ENCODE measurements at places on chromosomes 11 and 22.
A peak's percentile ranks its signal among the peaks of the same experiment; 100 is the strongest.

GRCh38 chr11:73969991-73970800 lies 12.4 kb downstream of the UCP2 start:
- DNase-seq, result no peak

GRCh38 chr11:134576286-134576685 lies 164.2 kb upstream of the B3GAT1 start:
- no peak for DNase-seq

GRCh38 chr22:43036282-43036829 lies 21.4 kb upstream of the PACSIN2 start:
- peak; percentile 31 for DNase-seq

DNA sequence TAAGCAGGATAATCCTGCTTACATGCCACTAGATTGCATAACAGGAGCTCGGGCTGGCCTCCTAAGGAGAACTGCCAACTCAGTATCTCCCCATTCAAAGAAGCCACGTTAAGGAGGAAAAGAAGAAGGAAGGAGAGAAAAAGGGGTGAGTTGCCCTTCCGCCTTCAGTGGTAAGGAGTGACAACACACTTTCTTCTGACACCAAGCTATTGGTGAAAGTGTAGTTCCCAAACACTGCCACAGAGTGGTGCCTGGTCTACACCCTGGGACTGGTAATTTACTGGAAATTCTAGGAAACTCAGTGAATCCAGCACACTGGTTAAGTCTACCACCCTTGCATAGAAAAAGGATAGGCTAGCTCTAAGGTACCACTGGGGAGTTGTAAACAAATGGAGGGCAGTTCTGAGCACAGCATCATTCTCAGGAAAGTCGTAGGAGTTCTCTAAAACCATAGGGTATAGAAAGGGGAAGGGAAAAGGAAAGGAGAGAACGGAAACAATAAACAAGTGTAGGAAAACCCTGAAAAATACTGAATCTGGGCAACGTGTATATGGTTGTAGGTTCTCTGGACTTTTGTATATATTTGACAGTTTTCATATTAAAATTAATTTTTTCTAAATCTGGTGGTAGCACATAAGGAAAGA lies 58.2 kb downstream of the RRAS2 start:
- peak; percentile 46 for DNase-seq

DNA sequence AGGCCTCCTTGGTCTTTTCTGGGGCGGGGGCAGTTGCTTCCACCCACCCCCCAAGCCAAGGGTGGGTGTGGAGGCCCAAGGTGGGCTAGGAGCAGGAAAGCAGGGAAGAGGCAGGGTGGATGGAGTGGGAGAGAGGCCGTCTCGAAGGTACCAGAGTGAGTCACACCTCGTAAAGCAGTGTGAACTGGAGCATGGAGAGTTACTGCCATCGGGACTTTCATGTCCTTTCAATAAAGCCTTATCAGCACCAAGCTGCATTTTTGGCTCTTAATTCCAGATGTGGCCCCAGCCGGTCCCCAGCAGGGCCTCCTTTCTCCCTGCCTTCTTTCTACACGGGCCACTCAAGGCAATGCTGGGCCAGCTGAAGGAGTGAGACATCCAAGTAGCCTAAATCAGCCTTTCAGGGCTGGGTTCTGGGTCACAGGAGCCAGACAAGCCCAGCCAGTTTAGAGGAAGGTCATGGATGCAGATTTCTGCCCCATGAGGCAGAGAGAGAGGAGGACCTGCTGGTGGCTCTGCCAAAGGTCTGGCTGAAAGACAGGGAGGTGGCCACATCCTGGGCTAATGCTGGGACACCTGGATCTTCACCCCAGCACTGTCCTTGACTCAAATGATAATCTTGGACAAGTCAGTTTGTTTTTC lies 59.0 kb upstream of the CD82 start:
- no peak for DNase-seq

- DNase-seq, result no peak
Measured at GRCh38 chr11:123202155-123203151, 7.4 kb upstream of the CLMP start.

DNA sequence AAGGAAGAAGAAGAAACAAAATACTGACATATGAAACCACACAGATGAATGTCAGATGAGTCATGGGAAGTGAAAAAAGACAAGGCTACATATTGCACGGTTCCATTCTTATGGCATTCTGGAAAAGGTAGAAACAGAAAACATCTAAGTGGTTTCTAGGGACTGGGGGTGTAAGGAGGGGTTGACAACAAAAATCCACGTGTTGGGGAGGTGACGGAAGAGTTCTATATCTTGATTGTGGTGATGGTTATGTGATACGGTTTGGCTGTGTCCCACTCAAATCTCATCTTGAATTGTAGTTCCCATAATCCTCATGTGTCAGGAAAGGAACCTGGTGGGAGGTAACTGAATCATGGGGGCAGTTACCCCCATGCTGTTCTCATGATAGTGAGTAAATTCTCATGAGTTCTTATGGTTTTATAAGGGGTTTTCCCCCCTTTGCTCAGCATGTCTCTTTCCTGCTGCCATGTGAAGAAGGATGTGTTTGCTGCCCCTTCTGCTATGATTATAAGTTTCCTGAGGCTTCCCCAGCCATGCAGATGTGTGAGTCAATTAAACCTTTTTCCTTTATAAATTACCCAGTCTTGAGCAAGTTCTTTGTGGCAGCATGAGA lies 6.4 kb upstream of the ARFGAP3 start:
- DNase-seq, result no peak

DNA sequence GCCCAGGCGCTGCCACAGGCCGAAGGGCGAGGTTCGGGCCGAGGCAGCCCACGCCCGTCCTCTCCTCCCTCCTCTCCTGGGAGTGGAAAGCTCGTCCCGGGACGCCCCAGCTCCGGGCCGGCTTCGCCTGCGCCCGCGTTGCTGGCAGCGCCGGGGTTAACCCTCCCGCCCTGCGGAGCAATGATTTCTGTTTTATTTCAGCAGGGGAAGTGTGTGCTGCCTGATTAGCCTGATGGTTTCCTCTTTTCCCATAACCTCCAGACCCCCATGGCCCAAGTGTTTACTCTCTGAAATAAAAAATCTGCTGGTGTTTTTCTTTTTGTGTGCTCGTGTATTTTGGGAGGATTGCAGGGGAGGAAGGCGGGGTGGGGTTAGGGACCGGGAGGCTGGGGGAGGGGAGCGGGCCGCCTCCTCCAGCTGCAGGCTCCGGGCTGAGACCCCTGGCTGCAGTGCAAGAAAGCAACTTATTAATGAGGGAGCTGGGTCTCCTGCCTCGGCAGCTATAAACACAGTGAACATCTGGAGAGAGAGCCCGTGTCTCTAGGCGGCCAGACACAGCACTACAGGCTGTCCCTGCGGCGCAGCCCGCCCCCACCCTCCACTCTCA lies 38.6 kb downstream of the ETS1 start:
- DNase-seq, result peak; percentile 29

DNA sequence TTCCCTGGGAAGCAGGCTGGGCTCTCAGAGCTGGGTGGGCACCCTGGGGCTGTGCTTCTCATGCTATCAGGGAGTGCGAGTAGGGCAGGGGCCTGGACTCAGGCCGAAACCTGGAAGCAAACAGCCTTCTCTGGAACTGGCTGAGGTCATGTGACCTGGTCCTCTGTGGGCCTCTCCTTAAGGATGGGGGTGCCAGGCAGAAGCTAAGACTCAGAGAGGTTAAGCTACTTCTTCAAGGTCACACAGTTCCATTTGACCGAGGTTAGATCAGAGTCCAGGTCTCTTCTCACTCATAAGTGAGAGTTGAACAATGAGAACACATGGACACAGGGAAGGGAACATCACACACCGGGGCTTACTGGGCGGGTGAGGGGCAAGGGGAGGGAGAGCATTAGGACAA lies 7.4 kb downstream of the FADS3 start:
- no peak for DNase-seq

DNA sequence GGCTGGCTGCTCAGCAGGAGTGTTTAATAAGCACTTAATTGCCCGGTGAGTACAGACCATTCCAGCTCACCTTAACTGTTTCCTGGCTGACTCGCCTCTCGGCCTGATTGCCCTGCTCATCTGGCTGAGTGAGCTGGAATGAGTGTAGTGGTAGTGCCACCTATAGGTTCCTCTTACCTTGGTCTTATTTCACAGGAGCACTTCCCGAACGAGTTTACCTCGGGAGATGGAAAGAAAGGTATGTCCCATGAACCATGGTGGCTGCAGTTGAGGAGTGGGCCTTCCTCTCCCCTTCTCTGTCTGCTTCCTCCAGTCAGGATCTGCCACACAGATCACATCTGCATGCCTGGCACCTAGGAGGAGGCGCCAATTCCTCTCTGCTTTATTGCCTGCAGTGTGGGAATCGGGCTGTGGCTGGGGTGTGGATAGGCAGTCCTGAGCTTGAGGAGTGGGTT lies 26.7 kb downstream of the UPB1 start:
- no peak for DNase-seq

DNA sequence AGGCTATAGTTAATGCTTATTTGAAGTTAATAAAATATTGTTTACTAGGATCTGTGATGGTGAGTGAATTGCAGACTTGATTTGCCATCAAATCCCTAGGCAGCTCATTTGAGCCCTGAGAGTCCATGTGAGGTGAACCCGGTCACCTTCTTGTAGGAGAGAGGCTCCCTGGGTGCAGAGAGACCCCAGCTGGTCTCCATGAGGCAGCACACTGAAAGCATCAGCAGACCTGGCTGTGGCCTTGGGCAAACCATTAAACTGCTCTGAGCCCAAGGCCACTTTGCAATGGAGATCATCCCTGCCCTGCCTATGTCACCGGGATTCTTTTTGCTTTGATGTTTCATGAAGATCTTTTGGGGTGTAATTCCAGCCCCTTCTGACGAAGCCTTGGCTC lies 125.2 kb downstream of the MICAL2 start:
- DNase-seq, result no peak

GRCh38 chr11:126816645-126817044 lies 183.9 kb downstream of the KIRREL3 start:
- no peak for DNase-seq

DNA sequence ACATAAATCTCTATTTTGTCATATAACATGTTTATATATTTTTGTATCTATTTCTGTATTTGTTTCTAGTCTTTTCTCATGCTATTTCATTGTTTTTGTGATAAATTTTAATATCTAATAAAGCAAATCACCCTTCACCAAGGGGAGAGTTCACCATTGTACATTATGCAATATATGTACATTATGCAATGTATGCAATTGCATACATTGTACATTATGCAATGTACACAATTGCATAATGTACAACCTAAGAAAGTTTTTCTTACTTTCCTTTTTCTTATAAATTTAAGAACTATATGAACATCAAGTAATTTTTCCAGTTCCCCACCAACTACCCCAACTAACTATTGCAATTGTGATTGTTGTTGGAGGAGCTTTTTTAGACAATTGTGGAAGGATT lies 44.1 kb upstream of the GLYATL2 start:
- DNase-seq, result no peak

GRCh38 chr11:8258784-8259183 lies 4.9 kb downstream of the LMO1 start:
- DNase-seq, result peak; percentile 65

DNA sequence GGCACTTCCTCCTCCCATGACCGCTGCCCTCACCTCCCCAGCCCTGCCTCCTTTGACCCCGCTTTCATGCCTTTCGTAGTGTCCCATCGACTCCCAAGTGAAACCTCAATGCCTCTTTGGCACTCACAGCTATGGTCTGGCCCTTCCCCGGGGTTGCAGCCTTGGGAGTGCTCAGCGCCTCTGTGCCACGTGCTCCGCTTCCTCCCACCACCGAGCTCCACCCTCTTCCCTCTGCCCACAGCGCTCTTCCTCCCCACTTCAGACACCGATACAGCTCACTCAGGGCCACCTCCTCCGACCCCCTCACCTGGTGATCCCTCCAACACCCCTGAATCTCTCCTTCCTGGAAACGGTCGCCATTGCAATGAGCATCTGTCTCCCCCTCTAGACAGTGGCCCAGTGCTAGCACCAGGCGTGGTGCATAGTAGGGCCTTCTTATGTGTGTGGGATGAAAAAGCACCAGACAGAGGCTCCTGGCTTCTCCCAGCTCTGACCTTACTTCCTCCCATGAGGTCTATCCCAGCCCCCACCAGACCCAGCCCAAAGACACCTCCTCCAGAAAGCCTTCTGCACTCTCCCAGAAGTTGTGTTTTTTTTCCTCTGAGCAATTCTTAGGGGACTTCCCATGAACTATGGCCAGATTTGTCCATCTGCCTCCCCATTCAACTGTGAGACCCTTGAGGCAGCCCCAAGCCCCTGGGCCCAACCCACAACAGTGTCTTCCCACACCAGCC lies 16.4 kb upstream of the SCGB1A1 start:
- no peak for DNase-seq

- DNase-seq, result no peak
Measured at GRCh38 chr22:16783453-16783852, 41.8 kb downstream of the XKR3 start.

- DNase-seq, result no peak
Measured at GRCh38 chr11:59380263-59381059, 21.8 kb downstream of the OR5AN1 start.

- DNase-seq, result no peak
Measured at GRCh38 chr11:20042045-20042639, 118.1 kb downstream of the DBX1 start.

DNA sequence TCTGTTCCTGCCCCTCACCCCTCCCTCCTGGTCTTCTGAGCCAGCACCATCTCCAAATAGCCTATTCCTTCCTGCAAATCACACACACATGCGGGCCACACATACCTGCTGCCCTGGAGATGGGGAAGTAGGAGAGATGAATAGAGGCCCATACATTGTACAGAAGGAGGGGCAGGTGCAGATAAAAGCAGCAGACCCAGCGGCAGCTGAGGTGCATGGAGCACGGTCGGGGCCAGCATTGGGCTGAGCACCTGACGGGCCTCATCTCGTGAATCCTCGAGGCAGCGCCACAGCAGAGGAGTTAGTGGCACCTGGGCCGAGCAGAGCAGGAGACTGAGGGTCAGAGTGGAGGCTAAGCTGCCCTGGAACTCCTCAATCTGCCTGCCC lies 941.8 kb downstream of the BRD1 start:
- no peak for DNase-seq

DNA sequence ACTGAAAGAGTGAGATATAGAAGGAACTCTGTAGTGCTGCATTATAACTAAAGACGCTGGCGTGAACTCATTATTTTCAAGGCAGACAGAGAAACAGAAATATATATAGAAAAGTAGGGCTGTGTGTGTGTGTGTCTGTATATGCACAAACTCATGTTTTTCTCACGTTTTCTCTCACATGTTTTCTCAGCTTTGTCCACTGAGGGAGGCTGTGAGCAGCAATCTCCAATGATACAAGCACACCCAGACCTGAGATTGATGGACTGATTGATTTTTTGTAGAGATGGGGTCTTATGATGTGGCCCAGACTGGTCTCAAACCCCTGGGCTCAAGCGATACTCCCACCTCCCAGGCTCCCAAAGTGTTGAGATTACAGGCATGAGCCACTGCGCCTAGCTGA lies 122.5 kb downstream of the SERGEF start:
- DNase-seq, result peak; percentile 30

GRCh38 chr11:116427903-116428637 lies 344.7 kb downstream of the BUD13 start:
- DNase-seq, result no peak

DNA sequence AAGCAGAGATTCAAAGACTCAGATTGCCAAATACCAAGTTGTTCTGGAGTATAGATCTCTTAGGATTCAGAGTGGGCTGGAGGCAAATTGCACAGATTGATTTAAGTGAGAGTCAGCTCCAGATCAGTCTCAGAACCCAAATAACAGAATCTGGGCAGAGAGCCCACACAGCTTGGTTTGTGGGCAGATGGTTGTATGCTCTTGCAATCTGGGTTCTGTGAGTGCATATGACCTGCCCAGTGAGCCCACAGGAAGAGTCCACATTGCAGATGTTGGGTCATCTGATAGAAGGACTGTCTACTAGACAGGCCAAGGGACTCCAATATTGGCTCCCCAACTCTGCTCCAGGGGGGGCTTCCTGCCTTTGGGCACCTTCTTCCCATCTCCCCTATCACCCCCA lies 65.9 kb downstream of the ADAMTS15 start:
- no peak for DNase-seq

Data from glutamatergic neuron (in vitro differentiated cells).